ENCODE measurements at places on chromosomes 4 and X. TPM values are rescaled to one million over a fixed set of nuclear protein-coding genes. Genes with fewer than 3 reads are reported as not detected.

The GAGE12J gene
- not detected for total RNA-seq

The GPAT3 gene
- 48.2 TPM for total RNA-seq

The CXCL8 gene
- total RNA-seq = 10.2 TPM

The USP51 gene
- total RNA-seq = 0.65 TPM

The ERVMER34-1 gene
- total RNA-seq = 0.66 TPM

The INTU gene
- total RNA-seq = 1.3 TPM

The CENPE gene
- total RNA-seq = 9.0 TPM

The GPC4 gene
- not detected for total RNA-seq

The TLR1 gene
- 0.83 TPM for total RNA-seq

The GPRASP2 gene
- 4.7 TPM for total RNA-seq

The NAA10 gene
- 230 TPM for total RNA-seq

The TCEAL7 gene
- total RNA-seq = not detected

The TMSB15B gene
- total RNA-seq = 4.3 TPM

The MAP7D3 gene
- total RNA-seq = 11.3 TPM
